WTC11 (cell line): ENCODE measurements at places on chromosomes 3 and 15. TPM values are rescaled to one million over a fixed set of nuclear protein-coding genes. Genes with fewer than 3 reads are reported as not detected.

GRCh38 chr3:190811775-190812480 lies 50.6 kb downstream of the GMNC start:
- H3K4me3 ChIP-seq, result no peak overlapping the region
- H3K4me1 ChIP-seq, result no peaks in the 10 kb centered on the region
- H3K27me3 ChIP-seq, result no peaks in the 10 kb centered on the region; the same call in 1 of the 2 replicates
- H3K36me3 ChIP-seq, result no peaks in the 10 kb centered on the region; the same call in 1 of the 2 replicates
- DNase-seq, result peak; percentile 45

DNA sequence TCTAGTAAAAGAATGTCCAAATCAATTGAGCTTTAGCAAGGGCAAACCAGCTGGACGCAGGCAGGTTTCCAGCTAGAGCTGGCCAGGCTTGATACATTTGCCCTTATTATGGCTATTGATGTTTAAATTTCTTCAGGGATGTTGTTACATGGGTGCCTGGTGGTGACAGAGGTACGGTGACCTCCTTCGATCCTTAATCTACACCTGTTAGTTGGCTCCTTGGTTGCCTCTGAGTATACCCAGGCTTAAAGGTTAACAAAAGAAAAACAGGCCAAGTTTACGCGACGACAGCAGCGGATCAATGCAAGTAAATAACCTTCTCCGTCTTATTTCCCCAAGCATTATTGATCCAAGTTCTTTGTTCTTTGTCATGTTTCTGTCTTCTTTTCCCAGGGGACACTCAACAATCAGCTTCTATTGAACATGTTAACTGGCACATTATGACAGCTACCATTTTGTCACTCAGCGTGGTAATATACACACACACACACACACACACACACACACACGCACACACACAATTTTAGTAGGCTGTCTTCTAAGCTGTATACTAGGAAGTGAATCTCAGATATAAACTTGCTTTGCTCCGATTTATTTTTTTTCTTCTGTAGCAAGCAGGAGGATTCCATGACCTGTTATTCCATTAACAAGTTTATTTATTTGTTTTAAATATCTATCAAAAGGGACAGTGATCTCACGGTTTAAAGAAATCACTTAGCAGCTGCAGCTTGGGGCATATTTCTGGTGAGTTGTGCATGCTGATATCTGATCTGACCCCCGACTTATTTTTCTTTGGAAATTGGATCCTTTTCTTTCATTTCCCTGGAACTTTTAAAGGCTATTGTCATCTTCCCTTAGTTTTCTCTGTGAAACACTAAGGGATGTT lies 844.7 kb downstream of the MCTP2 start:
- no peaks in the 10 kb centered on the region for H3K4me1 ChIP-seq
- H3K27ac ChIP-seq, result no peak overlapping the region
- H3K36me3 ChIP-seq, result no peaks in the 10 kb centered on the region
- no peak for DNase-seq

DNA sequence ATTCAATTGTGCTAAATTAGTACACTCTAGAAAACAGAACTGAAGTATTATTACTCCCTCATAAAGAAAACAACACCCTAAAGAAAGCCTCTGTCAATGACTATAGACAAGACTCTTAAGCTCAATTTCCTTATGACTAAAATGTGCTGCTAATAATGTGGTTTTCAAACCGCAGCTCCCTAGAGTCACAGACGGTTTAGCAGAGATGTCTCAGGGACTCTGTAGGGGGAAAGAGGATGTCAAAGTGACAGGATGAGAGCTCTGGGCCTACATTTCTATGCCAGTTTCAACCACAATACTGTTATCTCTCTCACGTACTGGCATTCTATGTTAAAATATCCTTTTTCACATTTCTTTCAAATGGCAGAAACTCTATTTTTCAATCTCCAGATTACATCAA lies 37.6 kb upstream of the WDR49 start:
- peaks cover 25% of the 10 kb centered on the region for H3K36me3 ChIP-seq
- H3K4me3 ChIP-seq, result no peak overlapping the region
- no peak overlapping the region for H3K27ac ChIP-seq
- peaks cover 29% of the 10 kb centered on the region for H3K4me1 ChIP-seq

DNA sequence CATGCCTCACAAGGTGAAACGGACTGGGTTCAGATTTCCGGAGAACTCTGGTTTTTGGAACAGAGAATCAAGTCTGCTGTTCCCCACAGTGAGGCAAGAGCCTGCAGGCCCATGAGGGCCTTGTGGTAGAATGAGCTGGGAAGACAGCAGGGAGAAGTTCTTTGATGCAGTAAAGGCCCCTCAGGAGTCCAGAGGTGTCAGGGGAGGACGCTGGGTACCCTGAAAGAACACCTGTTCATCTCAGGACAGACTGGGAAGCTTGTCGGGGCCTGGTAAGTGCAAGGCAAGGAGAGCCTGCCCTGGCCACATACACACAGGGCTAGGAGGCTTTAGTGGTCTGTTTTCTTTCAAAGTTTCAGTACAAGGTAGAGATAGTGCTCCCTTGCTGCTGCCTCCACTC lies 3.7 kb upstream of the ZBTB47 start:
- peaks cover 30% of the 10 kb centered on the region for H3K36me3 ChIP-seq
- H3K4me1 ChIP-seq, result peaks cover 44% of the 10 kb centered on the region
- H3K27ac ChIP-seq, result peak overlapping the region; percentile 78
- no peaks in the 10 kb centered on the region for H3K27me3 ChIP-seq

DNA sequence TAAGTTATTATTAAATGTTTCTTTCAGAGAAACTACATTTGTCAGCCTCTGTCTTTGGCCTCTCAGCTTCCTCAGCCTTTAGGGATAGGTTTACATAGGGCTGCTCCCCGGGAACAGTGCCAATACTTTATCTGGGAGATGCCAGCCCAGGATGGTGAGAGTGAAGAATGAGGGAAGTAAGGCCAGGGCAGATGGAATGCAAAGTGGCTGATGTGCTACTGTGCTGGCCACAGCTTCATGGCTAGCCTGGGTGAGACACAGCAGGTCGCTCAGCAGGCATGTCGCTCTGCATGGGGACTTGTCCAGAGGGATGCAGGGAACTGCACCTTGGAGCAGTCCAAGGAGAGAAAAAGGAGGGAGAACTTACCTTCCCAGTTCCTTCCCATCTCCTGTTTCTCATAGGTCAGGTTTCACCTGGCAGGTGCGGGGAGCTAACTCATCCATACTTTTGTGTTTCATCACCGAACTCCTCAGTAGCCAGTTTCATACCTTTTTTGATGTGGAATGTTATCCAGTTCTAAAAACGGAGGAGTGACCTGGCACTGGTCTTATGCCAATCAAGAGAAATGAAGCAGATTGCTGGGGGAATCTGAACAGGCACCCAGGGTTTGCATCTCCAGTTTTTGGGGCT lies 30.9 kb upstream of the C15orf39 start:
- no peak overlapping the region for H3K27ac ChIP-seq
- H3K4me1 ChIP-seq, result peaks cover 6% of the 10 kb centered on the region
- H3K4me3 ChIP-seq, result no peak overlapping the region
- peaks cover 12% of the 10 kb centered on the region for H3K36me3 ChIP-seq

DNA sequence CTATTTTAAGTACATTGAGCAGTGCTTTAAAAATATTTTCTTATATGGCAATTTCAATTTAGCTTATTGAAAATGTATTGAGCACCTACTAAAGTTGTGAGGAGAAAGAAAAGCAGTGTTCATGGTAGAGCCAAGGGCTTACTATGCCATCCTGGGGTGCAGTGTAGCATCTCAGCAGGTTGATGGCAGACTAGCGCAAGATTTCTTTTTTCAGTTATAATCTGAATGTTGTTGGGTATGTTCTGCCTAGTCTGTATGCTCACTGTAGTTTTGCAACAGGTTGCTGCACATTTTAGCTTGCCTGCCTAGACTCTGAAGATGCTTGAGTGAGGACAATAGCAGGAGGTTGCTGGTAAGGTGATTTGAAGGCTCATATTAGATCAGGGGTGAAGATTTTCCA lies 103.1 kb upstream of the UNC13C start:
- no peak overlapping the region for H3K27ac ChIP-seq
- H3K4me3 ChIP-seq, result no peak overlapping the region
- no peak for DNase-seq
- no peaks in the 10 kb centered on the region for H3K4me1 ChIP-seq
- peaks cover 36% of the 10 kb centered on the region for H3K27me3 ChIP-seq

GRCh38 chr3:183270344-183270743 lies 17.3 kb downstream of the B3GNT5 start:
- no peak for DNase-seq
- H3K4me3 ChIP-seq, result no peak overlapping the region
- peaks cover 5% of the 10 kb centered on the region for H3K36me3 ChIP-seq
- peaks cover 26% of the 10 kb centered on the region for H3K4me1 ChIP-seq

GRCh38 chr15:90234096-90234988 lies at the start of gene GDPGP1:
Gene GDPGP1, plus strand, starts transcription at chr15:90234209. Its CDS starts 6,700 bp downstream, at chr15:90240909.
- peak within 1 kb of the TSS; percentile 25 for H3K27ac ChIP-seq
- DNase-seq, result no peak
- H3K27me3 ChIP-seq, result no peaks in the 10 kb centered on the region
- H3K4me1 ChIP-seq, result peaks cover 16% of the 10 kb centered on the region
- H3K36me3 ChIP-seq, result peaks cover 16% of the 10 kb centered on the region

Gene MOBP
- 0.13 to 0.39 TPM in 2 of 3 replicates, not detected in the other for total RNA-seq

Gene CLDN18
- 0.13 to 0.23 TPM (median 0.16 TPM) in 3 replicates for total RNA-seq
